ENCODE measurements at places on chromosomes 1 and 21.

GRCh38 chr1:51976846-51977602 lies 13.5 kb downstream of the RAB3B start:
- no peak for DNase-seq

- DNase-seq, result no peak
Observed at GRCh38 chr1:116879478-116880133, 30.1 kb upstream of the PTGFRN start.

GRCh38 chr21:34129901-34130715 lies 56.7 kb downstream of the MRPS6 start:
- peak; percentile 34 for DNase-seq

GRCh38 chr1:23791516-23792047 lies 637 bp downstream of the LYPLA2 start:
- no peak for DNase-seq

- DNase-seq, result no peak
Observed at GRCh38 chr1:109228167-109228566, 14.4 kb downstream of the SARS1 start.

DNA sequence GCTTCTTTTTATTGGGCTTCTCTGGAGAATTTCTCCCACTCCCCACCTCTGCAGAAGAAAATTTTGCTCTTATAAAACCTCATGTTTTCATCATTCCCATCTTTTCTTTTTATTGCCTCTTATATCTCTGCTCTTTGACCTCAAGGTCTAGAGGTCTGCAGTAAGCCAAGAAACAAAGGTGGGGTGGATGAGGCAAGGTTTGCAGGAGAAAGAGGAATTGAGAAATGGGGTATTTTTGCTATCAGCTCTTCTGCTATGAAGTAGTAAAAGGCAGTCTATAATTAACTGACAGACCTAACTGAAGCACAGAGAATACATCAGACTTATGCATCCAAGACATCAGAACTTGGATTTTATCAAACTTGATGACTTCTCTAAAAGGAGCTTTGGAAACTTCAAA lies 22.9 kb downstream of the SYT11 start:
- no peak for DNase-seq

DNA sequence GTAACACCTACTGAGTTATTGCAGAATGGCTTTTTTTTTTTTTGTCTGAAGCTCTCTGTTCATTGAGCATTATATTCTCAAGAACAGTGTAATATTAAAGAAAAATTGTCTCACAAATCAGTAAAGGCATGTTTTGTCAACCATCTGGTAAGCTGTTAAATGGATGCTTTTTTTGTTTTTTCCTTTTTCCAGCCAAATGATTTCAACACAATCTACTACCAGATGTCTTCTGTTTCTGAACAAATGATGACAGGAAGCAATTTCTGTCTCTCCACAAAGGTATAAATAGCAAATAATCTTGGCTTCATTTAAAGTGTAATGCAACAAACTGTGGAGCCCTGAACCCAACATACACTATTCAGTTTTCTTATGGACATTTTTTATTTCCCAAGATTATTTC lies 78.6 kb upstream of the RGS2 start:
- DNase-seq, result peak; percentile 17

DNA sequence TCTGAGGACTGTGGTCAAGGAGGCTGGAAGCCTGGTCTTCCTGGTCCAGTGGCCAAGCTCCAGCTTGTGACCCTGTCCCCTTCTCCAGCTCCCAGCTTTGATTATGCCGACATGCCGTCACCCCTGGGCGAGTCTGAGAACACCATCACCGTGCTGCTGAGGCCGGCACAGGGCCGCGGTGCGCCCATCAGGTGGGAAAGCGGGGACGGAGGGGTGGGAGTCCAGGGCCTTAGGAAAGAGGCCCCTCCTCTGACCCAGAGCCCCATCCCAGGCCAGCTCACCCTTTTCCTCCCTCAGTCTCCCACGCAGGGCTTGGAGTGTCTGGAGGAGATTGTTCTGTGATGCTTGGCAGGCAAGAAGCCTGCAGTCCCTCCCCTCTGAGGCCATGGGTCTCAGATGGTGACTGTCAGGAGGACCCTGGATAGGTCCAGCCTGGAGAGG lies 43.6 kb downstream of the PTPRU start:
- DNase-seq, result no peak

DNA sequence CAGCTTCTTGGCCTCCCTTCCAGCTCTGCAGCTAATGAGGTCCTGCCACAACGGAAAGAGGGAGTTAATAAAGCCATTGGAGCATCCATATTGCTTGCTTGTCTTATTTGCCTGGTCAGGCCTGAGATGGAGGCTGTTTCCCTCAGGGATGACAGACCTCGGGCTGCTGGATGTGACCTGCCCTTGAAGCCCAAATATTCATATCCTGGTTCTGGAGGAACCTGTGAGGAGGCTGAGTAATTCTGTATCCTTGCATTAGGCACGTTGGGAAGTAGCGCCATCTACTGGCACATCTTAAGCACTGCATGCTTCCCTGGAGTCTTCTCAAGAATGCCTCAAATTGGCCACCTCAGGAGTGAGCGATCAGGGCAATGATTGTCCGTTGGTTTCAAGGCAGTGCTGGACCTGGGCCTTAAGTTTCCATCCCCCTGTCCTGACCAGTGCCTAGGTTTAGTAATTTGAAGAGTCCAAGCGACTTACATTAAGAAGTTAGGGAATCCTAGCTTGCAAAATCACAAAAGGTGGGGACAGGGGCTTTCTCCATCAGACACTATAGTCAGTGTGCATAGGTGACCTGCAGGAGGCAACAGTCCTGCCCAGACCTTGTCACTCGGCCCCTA lies 13.8 kb upstream of the NASP start:
- DNase-seq, result peak; percentile 66

- no peak for DNase-seq
Observed at GRCh38 chr1:57910782-57911181, 486.9 kb upstream of the DAB1 start.

- no peak for DNase-seq
Observed at GRCh38 chr1:47663286-47663685, 225.4 kb downstream of the FOXD2 start.

DNA sequence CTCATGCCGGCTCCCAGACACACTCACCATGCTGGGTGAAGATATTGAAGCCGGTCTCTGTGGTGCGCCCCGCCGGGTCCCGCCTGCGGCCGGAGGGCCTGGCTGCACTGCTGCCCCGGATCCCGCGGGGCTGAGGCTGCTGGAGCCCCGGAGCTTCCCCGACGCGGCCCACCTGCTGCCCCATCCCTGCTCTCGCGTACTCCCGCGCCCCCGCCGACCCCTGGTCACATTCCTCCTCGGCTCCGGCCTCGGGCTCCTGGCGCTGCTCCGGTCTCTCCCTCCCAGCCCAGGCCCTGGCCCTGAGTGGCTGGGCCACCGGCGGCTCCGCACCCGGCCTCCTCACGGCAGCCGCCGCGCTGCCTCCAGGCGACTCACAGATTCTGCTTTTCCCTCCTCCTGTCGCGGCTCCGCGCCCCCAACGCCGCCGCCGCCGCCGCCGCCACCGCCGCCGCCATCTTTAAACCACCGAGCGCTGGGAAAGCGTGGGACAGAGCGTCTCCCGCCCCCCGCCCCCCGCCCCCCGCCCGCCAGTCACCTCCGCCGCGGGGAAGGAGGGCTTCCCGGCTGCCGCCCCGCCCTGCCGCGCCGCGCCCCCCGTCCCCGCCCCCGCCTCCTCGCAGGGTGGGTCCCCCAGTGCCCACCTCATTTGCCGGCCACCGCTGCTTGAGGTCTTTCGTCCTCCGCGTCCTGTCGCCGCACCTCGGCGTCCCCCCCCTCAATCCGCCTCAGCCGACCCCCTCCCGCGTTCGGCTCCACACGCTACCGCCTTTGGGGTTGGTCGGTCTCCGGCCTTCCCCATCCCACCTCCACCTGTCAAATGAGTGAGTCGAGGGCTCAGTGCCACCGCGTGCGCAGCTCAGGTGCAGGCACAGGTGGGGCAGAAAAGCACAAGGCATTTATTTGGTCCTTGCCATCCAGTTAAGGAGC lies at the start of gene ABL2:
TSS of gene ABL2 (minus strand) at position 464 of the 927 bp plus-strand sequence. CDS start at position 184, 280 bp downstream.
- peak; percentile 55 for DNase-seq

DNA sequence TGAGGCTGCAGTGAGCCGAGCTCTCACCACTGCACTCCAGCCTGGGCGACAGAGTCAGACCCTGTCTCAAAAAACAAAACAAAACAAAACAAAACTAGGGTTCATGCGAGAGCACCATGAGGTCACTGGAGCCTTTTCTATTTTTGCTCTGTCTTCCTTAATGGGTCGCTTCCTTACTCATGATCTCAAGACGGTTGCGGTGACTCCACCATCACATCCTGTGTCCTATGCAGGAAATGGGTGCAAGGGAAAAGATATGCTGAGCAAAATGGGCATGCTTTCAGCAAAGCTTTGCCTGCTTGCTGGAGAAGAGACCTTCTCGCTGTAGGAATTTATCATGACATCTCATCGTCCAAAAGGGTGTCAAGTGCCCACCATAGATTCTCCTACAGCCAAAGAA lies 36.4 kb downstream of the WNT9A start:
- DNase-seq, result no peak

GRCh38 chr1:28482138-28482537 lies 23.7 kb upstream of the RCC1 start:
- DNase-seq, result no peak

DNA sequence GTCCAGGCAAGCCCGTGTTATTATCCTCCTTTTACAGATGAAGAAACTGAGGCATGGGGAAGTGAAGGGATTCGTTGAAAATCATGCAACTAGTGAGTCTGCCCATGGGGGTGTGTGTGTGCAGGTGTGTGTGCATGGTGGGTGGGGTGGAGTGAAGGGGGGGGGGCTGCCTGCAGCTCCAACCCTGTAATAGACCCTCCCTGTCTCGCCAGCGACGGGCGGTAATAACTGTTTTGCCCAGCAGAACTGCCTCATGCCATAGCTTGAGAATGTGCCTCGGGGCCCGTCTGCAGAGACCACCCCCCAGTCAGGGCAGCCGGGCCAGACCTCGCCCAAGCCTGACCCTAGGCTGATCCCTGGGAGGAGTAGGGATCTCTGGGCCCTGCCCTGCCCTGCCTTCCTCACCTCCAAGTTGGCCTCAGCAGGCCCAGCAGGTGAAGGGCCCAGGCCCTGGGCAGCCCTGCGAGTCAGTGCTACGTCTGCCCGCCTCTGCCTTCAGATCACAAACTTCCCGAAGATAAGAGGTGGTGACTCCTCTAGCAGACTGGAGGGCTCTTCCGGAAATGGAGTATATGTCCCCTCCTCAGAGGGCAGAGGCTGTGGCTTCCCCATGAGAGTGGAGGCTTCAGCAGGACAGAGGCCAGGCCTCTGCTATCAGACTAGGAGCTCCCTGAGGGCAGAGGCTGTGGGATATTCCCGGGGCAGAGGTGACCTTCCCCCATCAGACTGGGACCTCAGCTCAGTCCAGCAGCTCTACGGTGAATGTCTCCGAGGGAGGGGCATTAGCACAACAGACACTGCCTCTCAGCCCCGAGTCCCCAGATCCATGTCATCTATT lies 15.7 kb upstream of the EPHA2 start:
- DNase-seq, result no peak

Data from fibroblast of skin of right quadriceps (primary cell).